ENCODE measurements at places on chromosomes 13 and 19.

DNA sequence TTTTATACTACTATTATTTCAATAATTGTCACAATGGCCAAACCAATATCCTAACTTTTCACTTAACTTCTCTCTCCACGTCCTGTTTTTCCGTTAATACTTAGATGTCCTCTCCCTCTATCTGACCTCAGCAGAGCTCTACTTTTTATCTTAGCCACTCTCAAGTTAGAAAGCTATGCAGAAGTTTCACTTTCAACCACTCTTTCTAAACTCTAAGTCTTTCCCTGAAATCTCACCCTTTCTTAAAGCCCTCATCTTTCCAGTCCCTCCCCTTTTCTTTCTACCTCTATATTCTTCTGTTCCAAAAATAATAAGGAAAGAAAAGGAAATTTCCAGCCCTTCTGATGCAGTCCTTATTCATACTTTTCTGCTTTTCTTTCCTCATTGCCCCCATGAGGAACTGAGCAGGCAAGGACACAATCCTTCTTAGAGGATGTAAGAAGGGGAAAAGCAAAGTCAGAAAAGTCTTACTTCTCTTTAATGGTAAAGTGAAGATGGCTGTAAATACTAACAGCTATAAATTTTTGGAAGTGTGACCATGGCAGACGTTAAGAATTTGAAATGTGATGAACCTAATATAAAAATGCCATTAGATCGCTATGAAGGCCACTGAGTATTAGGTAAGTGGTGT is 23.0 kb downstream of the FAM216B start:
- no peak for DNase-seq

- no peak for DNase-seq
These were observed 43.2 kb downstream of the OR10H4 start for GRCh38 chr19:15992014-15992413.

DNA sequence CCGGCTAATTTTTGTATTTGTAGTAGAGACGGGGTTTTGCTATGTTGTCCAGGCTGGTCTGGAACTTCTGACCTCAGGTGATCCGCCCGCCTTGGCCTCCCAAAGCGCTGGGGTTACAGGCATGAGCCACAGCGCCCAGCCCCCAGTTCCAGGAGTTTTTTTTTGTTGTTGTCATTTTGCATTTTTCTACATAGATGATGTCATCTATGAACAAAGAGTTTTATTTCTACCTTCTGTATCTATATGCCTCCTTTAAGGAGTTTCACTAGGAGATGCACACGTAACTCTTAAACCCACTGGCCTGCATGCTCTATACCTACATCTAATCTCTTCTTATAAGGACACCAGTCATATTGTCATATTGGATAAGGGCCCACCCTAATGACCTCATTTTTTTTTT is 4.8 kb downstream of the DHDH start:
- DNase-seq = no peak

DNA sequence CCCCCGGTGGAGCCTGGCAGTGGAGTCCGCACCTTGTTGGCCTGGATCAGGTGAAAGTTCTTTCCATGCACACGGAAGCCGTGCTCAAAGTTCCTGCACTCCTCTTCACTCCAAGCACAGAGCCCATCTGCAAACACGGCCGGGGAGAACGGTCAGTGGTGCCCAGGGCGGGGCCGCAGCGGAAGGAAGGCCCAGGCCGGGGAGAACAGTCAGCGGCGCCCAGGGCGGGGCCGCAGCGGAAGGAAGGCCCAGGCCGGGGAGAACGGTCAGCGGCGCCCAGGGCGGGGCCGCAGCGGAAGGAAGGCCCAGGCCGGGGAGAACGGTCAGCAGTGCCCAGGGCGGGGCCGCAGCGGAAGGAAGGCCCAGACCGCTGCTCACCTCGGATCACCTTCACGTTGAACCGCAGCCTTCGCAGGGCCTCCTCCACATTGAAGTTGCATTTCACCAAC is 20.6 kb upstream of the PLPP2 start:
- no peak for DNase-seq

DNA sequence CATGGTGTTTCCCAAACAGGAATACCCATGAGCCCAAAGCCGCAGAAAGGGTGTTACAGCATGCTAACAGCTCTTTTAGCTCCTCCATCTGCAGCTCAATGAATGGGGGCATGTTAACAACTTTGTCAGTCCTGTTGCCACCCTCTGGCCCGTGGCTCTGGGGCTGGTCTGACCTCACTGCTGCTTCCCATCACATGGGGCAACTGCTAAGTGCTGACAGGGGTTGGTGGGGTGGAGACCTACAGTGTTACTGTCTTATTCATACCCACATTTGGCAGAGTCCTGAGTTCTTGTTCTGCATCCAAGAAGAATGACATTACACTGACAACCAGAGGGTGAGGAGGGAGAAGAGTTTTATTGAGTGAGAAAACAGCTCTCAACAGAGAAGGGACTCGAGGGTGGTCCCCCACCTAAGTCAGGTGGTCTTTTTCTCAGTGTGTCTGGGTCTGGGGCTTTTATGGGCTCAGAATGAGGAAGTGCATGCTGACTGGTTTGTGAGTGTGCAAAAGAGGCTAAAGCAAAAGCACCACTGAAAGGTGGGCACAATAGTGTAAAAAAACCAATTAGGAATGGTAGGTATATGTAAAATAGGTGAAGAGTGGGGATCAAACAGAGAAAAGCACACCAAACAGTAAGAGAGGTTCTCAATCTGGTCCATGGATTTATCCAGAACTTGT is 1952.0 kb upstream of the PCDH20 start:
- DNase-seq = no peak

- DNase-seq = no peak
These were observed 9.6 kb downstream of the PLEKHG2 start for GRCh38 chr19:39422020-39422419.

DNA sequence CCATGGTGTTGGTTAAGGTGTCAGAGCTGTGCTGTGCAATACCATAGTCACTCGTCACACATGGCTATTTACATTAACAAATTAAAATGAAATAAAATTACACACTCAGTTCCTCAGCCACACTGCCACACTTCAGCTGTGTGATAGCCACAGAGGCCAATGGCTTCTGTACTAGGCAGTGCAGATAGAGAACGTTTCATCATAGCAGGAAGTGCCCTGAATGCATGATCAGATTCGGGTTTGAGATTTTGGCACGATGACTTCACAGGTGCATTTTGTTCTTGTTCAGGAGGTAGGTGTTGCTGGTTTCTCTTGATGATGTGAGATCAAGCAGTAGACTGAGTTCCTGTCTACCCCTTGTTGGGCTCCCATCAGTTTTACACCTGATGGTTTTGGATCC is 6.5 kb downstream of the ARMC6 start:
- no peak for DNase-seq

GRCh38 chr13:42101821-42102585 is 53.6 kb downstream of the DGKH start:
- DNase-seq = no peak

GRCh38 chr13:40376867-40377535 is 289.4 kb downstream of the FOXO1 start:
- DNase-seq = no peak

GRCh38 chr13:25291691-25292090 is 4.4 kb upstream of the MTMR6 start:
- no peak for DNase-seq

GRCh38 chr19:40612831-40613689 is 11.9 kb downstream of the LTBP4 start:
- DNase-seq = peak; percentile 54

- DNase-seq = no peak
These were observed at the start of gene LYPD3 for GRCh38 chr19:43465468-43466120. TSS of gene LYPD3 (minus strand) at chr19:43465608. CDS start at chr19:43465571, 37 bp downstream.

DNA sequence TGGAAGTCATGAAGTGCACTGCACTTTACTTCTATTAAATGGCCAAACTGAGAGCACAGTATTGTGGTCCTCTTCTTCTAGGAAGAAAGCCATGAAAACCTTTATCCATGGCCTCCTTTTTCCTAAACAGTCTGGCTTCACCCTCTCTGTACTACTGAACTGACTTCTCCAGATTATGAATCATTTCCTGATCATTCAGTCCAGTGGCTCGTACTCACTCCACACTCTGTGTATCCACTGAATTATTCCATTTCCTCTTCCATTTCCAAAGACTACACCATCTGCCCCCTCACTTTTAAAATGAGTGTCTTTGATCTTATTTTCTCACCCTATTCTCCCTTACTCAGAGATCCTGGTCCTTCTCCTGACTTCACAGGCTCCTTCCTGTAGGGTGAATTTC is 29.7 kb upstream of the FREM2 start:
- DNase-seq = no peak

- no peak for DNase-seq
These were observed 72.2 kb downstream of the CDADC1 start for GRCh38 chr13:49319951-49320350.

GRCh38 chr19:10288662-10289166 is 1.0 kb upstream of the ICAM5 start:
- DNase-seq = no peak

DNA sequence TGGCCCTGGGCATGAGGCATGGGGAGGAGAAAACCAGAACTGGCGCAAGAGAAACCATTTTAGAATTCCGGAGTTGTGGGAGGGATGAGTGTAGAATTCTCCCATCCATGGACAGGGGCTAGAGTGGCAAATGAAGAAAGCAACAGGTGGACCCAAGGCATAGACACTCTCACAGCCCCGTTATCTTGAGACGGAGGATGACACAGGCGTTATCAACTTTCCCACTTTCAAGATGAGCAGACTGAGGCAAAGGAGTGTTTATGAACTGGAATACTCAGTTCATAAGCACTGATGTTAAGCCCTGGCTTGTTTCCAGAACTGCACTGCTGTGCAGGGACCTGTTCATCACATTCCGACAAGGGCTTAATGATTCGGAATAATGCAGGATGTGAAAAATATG is 1.1 kb upstream of the GTF3A start:
- DNase-seq = no peak

- DNase-seq = no peak
These were observed 207.2 kb downstream of the SPRY2 start for GRCh38 chr13:80133631-80134261.

GRCh38 chr13:51258612-51259548 is 36.7 kb downstream of the FAM124A start:
- no peak for DNase-seq

DNA sequence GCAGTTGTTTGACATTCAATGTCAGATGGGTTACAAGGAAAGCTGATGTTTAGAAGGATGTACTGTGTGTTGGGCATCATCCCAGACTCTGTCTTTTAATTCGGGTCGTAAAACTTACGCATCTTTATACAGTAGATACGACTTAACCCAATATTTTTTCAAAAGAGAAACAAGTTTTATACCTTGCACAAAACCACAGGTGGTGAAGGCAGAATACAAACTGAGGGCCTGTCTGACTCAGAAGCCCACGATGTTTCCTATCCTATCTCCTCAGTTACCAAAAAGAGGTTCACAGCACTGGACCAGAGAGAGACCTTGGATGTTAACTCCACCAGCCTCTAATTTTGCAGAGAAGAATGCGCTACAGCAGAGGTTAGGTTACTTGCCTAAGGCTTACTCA is 477.0 kb downstream of the FOXO1 start:
- no peak for DNase-seq

- no peak for DNase-seq
These were observed 400 bp downstream of the PLEKHG2 start for GRCh38 chr19:39412867-39413271.

- no peak for DNase-seq
These were observed 291.5 kb upstream of the ZNF507 start for GRCh38 chr19:32053861-32054260.

GRCh38 chr13:46721054-46721453 is 75.9 kb downstream of the ESD start:
- peak; percentile 4 for DNase-seq

DNA sequence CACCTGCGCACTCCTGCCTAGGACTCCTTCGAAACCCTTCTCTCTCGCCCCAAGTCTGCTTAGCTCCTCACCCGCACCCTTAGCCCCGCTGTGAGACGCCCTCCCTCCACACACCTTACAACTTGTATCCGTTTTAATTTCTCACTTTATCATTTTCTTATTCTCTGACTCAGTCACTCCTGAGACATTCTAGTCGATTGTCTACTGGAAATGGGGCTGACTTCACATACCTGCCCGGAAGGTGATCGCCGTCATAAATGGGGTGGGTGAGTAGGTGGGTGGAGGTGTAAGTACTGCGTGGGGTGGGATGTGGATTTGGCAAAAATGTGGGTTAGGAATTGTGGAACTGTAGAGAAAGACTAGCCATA is 714 bp downstream of the NDFIP2 start:
- DNase-seq = peak; percentile 34

DNA sequence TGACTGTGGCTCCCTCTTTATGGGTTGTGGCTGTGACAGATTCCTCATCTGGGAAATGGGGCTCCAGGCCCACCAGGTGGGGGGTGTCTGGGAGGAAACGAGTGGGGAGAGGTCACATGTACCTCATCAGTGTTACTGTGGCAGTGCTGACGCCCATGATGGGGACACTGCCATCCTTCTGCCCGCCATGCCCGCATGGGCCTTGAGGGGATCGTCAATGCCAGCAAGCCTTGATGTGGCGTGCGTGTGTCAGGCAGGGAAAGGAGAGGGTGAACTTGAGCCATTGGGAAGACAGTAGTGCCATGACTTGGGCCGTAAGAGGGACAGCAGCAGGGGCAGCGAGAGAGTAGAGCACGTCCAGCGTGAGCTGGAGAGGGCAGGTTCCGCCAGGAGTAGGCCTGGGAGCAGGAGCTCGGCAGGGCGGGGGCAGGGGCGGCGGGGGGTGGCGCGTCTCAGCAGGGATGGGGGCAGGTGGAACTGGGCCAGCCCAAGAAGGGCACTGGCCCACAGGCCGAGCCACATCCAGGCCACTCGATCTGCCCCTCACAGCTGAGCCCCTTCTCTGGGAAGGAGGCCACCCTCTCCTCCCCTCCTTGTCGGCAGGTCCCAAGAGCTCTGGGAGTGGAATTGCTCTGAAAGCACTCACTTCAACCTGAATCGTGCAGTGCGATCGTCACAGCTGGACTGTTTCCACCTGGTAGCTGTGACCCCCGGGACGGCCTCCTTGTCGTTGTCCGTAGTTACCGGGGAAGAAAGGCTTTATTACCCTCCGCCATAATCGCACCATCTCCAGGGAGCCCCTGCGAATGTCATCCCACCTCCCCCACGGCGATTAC is 9.9 kb downstream of the KLHL26 start:
- no peak for DNase-seq

- no peak for DNase-seq
These were observed 21.1 kb upstream of the POMP start for GRCh38 chr13:28637714-28638355.

GRCh38 chr13:111975539-111976473 is 91.1 kb upstream of the SOX1 start:
- DNase-seq = no peak

GRCh38 chr19:31340042-31341025 is 8.9 kb downstream of the TSHZ3 start:
- no peak for DNase-seq

DNA sequence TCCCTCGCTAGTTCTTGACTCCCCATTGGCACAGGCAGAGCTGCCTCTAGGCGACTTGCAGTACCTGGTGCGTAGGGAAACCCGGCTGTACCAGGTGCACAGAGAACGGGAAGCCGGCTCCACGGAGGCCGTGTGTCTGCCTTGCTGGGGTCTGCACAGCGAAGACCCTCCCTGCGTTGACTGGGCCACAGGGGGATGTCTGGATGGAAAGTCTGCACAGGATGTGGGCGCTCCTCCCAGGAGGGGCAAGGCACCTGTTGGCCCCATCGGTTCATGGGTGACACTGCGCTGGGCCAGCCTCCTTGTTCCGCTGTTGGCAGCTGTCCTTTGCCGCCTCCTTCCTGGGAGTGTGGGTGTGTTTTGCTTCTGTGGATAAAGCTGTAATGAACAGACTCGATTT is 138.3 kb downstream of the TEX29 start:
- DNase-seq = no peak

GRCh38 chr19:15551293-15552004 is 43.1 kb downstream of the CYP4F22 start:
- peak; percentile 60 for DNase-seq

GRCh38 chr13:74305876-74306275 is 171.7 kb upstream of the KLF12 start:
- DNase-seq = no peak

GRCh38 chr13:40982772-40983171 is 36.3 kb downstream of the ELF1 start:
- peak; percentile 23 for DNase-seq

Data from activated CD8-positive, alpha-beta memory T cell treated with anti-CD3 and anti-CD28 coated beads for 1 hour (primary cell).